ENCODE measurements at places on chromosomes 2 and 18. TPM values are rescaled to one million over a fixed set of nuclear protein-coding genes. Genes with fewer than 3 reads are reported as not detected.

DNA sequence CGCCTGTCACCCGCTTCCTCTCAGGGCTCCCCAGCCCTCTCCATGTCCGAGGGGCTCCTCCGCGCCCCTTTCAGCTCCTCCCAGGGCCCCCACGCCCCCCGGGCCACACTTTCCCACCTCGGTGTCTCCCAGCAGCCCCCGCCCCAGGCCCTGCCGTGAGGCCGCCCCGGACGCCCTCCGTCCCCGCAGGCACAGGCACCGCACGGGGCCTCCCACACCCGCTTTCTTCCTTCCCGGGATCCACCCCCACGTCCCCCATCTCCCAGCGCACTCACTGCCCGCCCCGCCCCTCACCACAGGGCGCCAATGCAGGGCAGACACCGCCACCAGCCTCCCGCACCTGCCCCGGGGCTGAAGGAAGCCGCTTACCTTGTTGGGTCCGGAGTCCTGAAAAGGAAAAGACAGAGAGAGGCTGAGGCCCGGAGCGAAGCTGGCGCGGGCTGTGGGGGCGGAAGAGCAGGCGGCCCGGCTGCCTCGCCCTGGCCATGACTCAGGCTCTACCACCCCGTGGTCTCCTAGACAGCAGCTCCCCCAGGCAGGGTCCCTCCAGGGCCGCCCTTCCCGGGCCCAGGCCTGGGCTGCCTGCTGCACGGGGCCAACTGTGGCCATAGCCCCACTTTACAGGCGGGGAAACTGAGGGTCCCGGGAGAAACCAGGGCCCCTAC is 37.7 kb downstream of the KIF1A start:
- H3K27ac ChIP-seq: no peak overlapping the region
- DNase-seq: no peak
- no peaks in the 10 kb centered on the region for H3K36me3 ChIP-seq

DNA sequence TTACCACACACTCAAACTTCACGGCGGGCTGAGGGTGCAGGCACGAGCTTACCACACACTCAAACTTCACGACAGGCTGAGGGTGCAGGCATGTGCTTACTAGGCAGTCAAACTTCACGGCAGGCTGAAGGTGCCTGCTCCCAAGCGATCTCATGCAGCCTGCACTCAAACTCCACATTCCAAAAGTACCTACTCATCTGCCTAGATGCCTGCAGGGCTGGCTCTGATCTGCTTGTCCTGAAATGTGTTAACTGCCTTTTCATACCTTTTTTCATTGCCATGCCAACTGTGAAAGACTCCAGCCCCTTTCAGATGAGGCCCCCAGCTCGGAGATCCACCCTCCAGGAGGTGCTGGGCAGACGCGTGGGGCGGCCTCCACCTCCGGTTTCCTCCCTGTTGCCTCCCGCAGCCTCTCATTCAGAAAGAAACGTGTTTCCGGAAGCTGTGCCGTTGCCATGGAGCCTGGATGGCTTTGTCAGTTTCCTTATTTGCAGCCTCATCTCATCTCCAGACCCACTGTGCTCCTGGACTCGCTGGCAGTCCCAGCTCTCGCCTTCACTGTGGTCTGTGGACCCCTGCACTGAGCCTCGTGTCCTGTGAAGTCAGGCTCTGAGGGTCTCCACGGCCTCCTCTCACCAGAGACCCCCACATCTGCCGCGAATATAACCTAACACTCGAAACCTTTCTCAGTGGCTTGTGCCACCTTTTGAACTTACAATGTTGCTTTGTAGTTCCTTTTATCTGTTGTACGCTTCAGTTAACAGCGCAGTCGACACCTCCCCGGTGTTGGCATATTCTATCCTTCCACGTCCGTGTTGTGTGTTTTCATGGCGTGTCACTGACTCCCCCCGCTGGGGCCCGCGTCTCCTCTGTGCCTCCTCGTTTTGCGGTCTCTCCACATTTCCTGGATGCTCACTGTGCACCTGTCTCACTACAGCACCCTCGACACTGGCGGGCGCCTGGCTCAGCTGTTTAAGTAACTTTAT is 106.1 kb upstream of the ALKAL2 start:
- H3K27ac ChIP-seq: no peak overlapping the region
- H3K36me3 ChIP-seq: no peaks in the 10 kb centered on the region
- H3K4me1 ChIP-seq: no peaks in the 10 kb centered on the region
- H3K4me3 ChIP-seq: no peak overlapping the region

DNA sequence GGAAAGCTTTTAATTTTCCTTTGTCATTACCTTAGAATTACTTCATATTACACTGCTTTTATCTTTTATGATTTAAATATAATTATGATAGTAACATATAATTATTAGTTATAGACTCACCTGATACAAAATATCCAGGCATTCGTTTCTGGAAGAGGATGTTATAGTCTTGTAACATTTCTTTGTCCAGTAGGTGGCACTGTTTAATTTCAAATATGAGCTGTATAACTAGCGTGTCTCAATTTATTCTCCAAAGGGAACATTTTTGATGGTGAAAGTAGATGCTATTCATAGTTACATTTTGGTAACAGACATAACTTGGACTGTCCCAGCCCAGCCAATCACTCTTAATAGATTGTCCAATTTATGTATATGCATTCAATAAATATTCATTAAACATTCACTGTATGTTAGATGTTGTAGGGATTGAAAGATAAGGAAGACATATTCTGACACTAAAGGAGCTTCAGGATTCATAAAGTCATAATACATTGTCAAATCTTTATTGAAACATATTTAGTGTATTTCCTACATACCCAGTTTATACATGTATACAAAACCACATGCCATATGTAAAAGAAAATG is 19.2 kb downstream of the DAW1 start:
- H3K27me3 ChIP-seq: peaks cover 2% of the 10 kb centered on the region
- no peaks in the 10 kb centered on the region for H3K36me3 ChIP-seq
- H3K4me3 ChIP-seq: no peak overlapping the region
- peak; percentile 56 for DNase-seq

GRCh38 chr2:68632021-68632420 is 11.4 kb upstream of the PROKR1 start:
- H3K27me3 ChIP-seq: peaks cover 31% of the 10 kb centered on the region
- no peak overlapping the region for H3K4me3 ChIP-seq
- DNase-seq: no peak
- no peaks in the 10 kb centered on the region for H3K36me3 ChIP-seq

DNA sequence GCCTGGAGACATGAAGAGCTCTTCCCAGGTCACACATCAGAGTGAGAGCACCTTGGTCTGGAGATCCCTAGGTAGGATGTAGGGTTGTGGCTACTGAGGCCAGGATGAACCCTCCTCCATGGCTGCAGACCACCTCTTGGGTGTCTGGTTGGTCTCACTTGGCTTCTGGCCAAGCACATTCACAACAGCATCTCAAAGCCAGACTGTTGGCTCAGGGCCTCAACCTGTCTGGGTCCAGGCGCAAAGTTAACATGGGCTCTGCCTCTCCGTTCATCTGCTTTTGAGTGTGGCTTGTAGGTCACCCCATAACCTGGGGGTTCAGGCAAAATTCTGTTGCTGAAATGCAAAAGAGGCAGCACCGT is 40.1 kb downstream of the RHOB start:
- H3K27me3 ChIP-seq: peaks cover 16% of the 10 kb centered on the region
- no peak overlapping the region for H3K27ac ChIP-seq
- DNase-seq: no peak
- H3K36me3 ChIP-seq: no peaks in the 10 kb centered on the region
- no peak overlapping the region for H3K4me3 ChIP-seq

GRCh38 chr2:34545486-34546136 is 946.5 kb upstream of the FAM98A start:
- no peak overlapping the region for H3K27ac ChIP-seq
- H3K4me3 ChIP-seq: no peak overlapping the region
- no peak for DNase-seq
- no peaks in the 10 kb centered on the region for H3K27me3 ChIP-seq
- H3K4me1 ChIP-seq: no peaks in the 10 kb centered on the region
- 0 out of 2 replicates have a peak, but pooled peaks cover 5% of the 10 kb centered on the region for H3K36me3 ChIP-seq

DNA sequence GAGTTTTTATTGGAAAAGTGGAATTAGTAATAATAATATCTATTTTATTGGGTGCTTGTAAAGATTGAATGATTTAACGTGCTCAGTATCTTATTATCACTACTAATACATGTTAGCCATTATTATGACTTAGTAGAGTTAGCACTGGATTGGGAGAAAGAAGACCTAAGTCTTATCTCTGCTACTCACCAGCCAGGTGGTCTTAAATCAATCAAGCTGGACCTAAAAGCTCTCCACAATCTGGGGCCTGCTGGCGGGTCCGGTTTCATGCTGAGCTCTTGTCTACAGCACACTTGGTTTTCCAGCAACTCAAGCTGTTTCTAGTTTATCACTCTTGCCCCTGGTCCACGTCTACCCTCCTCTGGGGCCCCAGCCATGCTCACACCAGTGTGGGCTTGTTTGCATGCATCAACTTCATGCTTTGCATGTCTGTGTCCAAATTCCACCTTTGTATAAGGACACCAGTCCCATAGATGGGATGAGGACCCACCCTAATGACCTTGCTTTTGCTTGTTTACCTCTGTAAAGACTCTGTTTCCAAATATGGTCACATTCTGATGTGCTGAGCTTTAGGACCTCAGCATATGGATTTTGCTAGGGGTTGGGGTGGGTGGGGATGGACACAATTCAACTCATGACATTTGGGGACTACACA is 363.1 kb downstream of the LPIN1 start:
- peaks cover 28% of the 10 kb centered on the region for H3K4me1 ChIP-seq
- no peak overlapping the region for H3K4me3 ChIP-seq
- H3K27me3 ChIP-seq: peaks cover 2% of the 10 kb centered on the region
- no peaks in the 10 kb centered on the region for H3K36me3 ChIP-seq

The WNT6 gene
- total RNA-seq: not detected

GRCh38 chr2:85737481-85737880 is 16.3 kb upstream of the ATOH8 start:
- peaks cover 75% of the 10 kb centered on the region for H3K4me1 ChIP-seq
- 0 out of 2 replicates have a peak, but pooled peaks cover 6% of the 10 kb centered on the region for H3K36me3 ChIP-seq
- peaks cover 4% of the 10 kb centered on the region for H3K27me3 ChIP-seq
- no peak overlapping the region for H3K4me3 ChIP-seq
- DNase-seq: peak; percentile 97

DNA sequence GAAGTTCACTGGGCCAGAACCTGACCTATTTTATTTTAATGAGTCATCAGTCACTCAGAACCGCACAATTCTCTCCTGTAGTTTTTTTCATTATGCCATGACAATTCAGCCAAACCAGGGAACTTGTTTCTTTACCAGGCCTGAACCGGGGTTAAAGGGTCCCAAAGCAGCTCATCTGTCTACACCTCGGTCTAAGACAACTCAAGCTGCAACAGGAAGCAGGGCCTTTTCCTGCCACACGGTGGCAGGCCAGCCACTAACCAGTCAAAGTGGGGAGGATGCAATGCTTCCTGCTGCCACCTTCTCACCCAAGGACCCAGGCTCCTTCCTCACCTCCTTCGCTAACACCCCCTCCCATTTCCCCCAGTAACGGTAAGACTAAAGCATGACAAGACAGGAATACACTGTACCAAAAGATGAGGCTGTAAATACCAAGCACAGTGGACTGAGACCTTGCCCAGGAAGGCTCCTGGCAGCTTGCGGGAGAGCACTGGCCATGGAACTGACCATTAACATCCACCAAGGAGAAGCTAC is 56.7 kb upstream of the ACKR3 start:
- no peaks in the 10 kb centered on the region for H3K4me1 ChIP-seq
- H3K27ac ChIP-seq: no peak overlapping the region
- H3K4me3 ChIP-seq: no peak overlapping the region
- DNase-seq: peak; percentile 13
- H3K27me3 ChIP-seq: peaks cover 1% of the 10 kb centered on the region

The DTNA gene
- 1.1 TPM for total RNA-seq

The FOXD4L1 gene
- total RNA-seq: not detected

DNA sequence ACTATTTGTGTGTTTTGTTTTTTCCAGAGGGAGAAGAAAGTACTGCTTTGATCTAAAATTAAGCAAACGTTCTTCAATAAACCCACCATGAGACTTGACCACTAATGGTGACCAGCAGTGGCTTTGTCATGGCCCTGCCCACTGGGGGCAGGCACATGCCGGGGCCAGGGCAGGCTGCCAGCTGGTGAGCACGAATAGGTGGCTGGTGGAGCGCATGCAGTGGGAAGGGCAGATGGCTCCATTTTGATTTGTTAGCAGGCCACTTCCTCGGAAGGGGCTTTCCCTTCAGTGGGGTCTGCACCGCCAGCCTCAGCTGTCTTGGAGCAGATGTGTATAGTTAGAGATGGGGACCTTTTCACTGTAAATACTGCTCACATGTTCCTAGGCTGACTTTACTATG is 277.1 kb downstream of the SOX11 start:
- no peak overlapping the region for H3K4me3 ChIP-seq
- no peak for DNase-seq
- no peaks in the 10 kb centered on the region for H3K27me3 ChIP-seq
- H3K4me1 ChIP-seq: no peaks in the 10 kb centered on the region
- H3K27ac ChIP-seq: no peak overlapping the region
- H3K36me3 ChIP-seq: peaks cover 8% of the 10 kb centered on the region

GRCh38 chr2:221042926-221043325 is 529.2 kb downstream of the EPHA4 start:
- no peak overlapping the region for H3K4me3 ChIP-seq
- H3K36me3 ChIP-seq: no peaks in the 10 kb centered on the region
- DNase-seq: no peak
- H3K4me1 ChIP-seq: no peaks in the 10 kb centered on the region
- no peaks in the 10 kb centered on the region for H3K27me3 ChIP-seq

DNA sequence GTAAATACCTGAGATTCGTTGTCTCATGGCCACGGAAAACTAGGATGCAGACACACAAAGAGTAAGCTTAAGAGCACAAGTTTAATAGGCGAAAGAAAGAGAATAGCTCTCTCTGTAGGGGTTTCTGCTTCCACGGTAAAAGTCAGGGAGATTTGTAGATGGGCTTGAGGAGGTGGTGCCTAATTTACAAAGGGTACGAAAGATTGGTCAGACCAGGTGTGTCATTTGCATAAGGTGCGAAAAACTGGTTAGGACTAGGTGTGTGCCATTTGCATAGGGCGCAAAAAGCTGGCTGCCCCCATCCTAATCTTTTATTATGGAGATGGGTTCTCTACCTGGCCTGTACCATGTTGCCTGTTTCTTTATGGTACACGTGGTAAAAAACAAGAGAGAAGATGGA is 170.5 kb upstream of the DOK6 start:
- no peaks in the 10 kb centered on the region for H3K36me3 ChIP-seq
- DNase-seq: no peak
- H3K27me3 ChIP-seq: no peaks in the 10 kb centered on the region

The FEV gene
- not detected for total RNA-seq

DNA sequence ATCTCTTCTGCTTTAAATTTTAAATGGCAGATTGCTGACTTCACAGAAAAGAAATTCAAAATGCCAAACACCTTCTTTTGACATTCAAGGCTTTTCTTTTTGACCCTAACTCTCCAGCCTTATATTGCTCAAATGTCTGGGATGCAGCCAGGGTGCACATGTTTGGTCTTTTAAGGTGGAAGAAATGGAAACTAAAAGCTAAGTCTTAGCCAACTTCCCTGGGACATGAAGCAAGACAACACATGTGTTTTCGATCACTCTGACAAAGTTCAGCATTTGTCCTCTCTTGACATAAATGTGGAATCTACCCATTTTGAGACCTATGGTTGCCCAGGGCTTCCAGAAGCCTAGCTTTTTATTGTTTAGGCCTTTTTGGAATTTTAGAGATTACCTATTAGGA is 161.6 kb downstream of the RDH14 start:
- no peak for DNase-seq
- no peaks in the 10 kb centered on the region for H3K36me3 ChIP-seq
- H3K4me3 ChIP-seq: no peak overlapping the region
- H3K27ac ChIP-seq: no peak overlapping the region

Data from HFFc6 (cell line).